ENCODE measurements at places on chromosomes 1 and 21.

DNA sequence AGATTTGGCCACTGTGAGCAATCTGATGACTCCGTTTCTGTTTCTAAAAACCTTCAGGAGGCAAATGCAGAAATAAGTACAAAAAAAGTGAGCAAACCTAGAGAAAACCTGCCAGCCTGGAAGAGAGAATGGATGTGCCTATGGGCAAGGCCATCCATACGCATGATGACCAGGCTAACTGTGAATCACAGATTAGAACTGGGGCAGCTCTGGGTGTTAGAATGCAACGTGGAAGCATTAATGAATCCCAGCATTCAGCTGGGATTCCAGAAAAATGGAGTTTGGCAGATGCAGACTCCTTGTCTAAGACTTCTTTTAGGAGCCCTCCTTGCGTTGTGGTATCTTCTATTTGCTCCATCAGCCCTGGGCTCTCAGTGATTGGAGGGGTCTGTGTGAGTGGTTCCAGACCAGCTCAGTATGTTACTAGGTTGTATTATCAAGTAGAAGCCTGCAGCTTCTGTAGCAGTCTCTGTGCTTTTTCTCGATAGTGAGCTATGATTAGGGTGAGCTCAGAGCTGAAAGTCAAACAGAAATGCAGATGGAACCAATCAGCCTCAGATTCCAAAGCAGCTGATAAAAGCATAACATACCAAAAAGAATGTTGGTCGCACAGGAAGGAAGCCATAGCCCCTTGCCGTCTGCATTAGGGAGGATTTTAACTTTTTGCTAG, 154.0 kb downstream of the PSMG1 start:
- no peak for DNase-seq

DNA sequence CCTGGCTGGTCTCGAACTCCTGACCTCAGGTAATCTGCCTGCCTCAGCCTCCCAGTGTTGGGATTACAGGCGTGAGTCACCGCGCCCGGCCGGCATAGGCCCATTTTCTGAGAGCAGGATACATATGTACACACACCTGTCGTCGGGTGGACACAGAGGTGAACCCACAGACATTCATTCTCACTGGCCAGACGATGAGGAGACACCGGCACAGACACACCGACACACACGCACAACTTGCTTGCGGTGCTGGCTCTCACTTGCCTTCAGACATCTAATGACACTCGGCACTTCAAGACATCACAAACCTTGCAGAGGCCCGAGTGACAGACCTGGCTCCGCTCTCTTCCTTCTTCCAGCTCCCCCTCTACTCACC, 579 bp downstream of the PTCH2 start:
- no peak for DNase-seq

GRCh38 chr1:34828611-34829010, 30.9 kb downstream of the SMIM12 start:
- DNase-seq, result no peak

DNA sequence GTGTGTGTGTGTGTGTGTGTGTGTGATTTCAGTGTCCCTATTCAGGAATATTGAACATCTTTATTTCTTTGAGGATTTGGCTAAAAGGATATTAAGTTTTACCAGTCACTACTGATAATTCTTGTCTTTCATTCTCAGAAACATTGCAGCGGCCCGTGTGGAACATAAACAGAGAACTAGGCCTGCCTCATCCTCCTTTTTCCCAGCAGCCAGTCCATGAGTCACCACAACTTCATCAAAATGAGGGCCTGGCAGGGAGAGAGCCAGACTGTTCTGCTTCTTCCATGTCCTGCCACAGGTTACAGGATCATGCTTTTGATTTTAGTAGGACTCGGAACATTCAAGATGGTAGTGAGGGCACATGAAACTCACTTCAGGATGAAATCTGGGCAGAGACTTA, 50.7 kb downstream of the LRIG2 start:
- no peak for DNase-seq

GRCh38 chr21:33644383-33645074, 2.2 kb downstream of the ITSN1 start:
- DNase-seq, result no peak

DNA sequence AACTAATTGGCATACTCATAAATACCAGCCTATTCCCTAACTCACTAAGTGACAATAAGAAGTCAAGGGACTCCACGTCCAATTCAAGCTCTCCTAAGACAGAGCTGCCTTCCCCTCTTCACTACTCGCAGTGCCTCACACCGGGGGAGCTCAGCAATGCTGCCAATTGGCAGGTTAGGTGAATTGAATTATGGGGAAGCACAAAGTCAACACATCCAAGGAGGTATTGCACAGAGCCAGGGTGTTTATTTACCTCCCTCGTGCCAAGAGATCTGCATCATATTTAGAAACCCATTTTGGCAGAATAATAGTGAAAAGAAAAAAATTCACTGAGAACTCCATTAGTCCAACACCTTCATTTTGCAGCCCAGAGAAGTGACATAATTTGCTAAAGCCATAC, 20.4 kb upstream of the TNR start:
- no peak for DNase-seq

DNA sequence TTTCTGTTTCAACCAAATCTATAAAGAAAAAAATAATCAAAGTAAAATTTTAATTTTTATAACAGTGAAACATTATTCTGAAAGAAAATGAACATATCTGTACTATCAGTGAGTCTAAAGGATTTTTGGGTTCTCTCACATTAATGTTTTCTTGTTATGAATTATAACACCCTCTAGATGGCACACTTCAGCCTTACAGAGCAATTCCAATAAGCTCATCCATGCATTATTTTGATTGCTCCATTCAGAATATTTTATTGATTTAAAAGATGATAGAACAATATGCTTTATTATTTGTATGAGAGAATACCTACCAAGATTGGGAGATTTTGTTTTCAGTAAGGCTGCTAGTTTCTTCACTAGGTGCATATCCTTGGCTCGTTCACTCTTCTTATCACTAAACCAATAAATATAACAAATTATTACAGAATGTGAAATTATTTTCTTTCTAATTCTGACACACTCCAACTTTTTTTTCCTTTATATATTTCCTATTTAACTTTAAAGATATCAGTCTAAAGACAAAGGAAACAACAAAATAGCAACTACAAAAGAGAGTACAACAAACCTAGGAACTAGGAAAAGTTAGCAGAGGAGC, 82.4 kb downstream of the RAB3GAP2 start:
- DNase-seq, result peak; percentile 9

- DNase-seq, result no peak
Observed at GRCh38 chr1:3898475-3898735, 1.7 kb downstream of the C1orf174 start.

DNA sequence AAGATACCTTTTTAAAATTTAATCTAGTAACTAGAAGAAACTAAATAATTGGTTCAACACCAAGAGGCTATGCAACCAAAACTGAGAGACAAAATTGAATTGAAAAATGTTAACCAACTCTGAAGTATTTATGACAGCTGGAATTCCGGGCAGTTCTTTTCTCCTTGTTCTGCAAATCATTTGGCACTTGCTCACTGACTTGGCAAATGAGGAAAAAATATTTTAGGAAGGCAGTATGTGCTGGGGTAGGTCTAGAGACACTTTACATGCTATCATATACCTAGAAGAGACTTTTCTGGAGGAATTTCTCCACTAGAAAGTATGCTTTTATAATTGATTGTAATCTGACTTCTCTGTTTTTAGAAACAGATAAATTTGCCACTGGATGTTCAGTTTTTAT, 22.1 kb upstream of the SH3D21 start:
- DNase-seq, result no peak

- no peak for DNase-seq
Observed at GRCh38 chr21:42865776-42866160, 13.6 kb downstream of the WDR4 start.

DNA sequence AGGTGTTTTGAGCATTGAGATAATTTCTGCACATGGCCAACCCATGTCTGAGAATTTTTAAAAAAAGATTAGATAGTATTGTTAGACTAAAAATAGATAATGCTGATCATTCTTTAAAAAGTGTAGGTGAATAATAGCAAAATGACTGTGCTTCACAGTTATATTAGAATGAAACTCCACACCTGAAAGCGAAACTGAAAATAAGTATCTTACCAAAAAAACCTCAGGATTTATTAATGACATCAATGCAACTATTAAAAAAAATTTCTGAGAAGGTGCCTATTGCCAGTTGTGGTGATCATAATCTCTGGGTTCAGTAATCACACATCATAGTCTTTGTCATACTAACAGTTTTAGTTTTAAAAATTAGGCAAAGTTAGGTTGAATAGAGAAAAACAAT, 36.5 kb downstream of the PLA2G4A start:
- no peak for DNase-seq

DNA sequence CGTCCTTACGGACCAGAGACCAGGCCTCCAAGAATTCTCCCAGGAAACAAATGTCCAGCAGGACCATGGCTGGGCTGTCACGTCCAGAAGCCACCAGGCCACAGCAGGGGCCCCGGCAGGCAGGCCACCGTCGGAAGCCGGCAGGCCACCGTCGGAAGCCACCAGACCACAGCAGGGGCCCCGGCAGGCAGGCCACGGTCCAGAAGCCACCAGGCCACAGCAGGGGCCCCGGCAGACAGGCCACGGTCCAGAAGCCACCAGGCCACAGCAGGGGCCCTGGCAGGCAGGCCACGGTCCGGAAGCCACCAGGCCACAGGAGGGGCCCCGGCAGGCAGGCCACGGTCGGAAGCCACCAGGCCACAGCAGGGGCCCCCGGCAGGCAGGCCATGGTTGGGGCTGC, 67.0 kb upstream of the PDE9A start:
- DNase-seq, result no peak

GRCh38 chr1:232443372-232443771, 186.6 kb downstream of the SIPA1L2 start:
- no peak for DNase-seq

GRCh38 chr1:187928288-187928687, 1099.5 kb downstream of the PLA2G4A start:
- peak; percentile 17 for DNase-seq

- DNase-seq, result no peak
Observed at GRCh38 chr1:215507119-215507518, 60.0 kb upstream of the KCTD3 start.

GRCh38 chr1:203038217-203038741, 12.0 kb downstream of the PPFIA4 start:
- no peak for DNase-seq

DNA sequence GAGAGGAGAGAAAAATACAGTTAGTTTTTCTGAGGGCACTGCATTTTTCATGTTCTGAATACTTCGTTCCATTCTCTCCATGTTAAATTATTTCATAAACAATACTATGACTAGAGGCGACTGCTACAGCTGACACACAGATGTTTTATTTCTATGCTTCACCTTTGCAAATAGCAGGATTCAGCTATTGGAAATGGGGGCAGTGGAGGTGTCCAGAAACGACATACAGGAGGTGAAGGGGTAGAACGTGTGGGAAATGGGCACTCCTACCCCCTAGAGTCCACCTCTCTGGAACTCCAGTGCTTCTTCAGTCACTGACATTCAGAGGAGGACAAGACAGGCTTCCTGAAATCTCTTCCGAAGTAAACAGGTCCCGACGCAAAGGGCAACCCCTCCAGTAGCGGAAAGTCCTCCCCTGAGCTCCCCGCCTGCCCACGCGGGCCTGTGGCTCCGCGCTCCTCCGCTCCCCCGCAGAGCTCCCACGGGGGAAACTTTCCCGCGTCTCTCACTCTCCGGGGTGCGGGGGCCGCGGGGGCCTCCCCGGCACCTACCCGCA, 480 bp downstream of the DPYD start:
- DNase-seq, result no peak

DNA sequence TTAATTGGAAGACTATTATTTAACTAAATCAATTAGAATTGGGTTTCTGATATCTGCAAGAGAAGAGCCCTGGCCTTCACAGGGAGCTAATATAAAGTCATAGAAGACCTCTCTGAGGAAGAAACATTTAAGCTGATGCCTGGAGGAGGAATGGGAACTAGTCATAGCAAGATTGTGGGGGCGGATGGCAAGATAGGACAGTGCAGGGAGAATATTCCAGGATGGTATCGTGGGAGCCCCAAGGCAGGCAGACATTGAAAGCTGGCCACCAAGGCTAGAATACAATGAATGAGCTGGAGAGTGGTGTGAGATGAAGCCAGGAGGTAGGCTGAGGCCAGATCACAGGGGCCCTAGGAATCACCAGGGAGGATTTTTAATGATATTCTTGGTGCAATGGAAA, 20.8 kb upstream of the MYSM1 start:
- no peak for DNase-seq

DNA sequence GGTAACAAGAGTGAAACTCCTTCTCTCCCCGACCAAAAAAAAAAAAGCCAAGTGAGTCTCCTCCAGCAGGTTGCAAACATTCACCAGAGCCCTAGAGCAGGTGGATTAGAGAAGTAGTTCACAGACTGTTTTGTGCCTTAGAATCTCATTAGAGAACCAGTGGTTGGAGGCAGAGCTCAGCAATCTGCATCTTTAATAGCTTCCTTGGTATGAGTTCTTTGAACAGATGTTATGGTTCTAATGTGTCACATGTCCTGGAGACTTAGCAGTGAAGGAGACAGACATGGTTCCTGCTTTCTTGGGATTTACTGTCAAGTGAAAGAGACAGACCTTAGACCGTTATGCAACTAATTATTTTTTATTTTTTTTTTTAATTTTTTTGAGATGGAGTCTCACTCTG, 26.8 kb downstream of the SESN2 start:
- DNase-seq, result no peak

DNA sequence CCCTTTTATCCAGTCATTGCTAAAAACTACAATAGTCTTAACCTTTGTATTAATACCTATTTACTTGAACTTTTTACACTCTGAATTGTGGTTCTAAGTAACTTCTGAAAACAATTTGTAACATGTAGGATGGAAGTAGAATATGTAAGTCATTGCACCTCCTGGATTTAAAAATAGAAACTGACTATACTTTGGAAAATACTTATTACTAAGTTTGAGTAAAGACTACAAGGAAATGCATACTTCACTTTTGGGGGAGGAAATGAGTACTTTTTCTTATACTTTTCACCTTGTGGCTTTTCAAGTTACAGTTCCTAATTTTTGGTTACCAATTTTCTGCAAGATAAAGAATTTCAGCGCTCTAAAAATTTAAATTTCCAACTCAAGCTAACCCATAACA, 8.7 kb downstream of the RGS18 start:
- DNase-seq, result no peak

DNA sequence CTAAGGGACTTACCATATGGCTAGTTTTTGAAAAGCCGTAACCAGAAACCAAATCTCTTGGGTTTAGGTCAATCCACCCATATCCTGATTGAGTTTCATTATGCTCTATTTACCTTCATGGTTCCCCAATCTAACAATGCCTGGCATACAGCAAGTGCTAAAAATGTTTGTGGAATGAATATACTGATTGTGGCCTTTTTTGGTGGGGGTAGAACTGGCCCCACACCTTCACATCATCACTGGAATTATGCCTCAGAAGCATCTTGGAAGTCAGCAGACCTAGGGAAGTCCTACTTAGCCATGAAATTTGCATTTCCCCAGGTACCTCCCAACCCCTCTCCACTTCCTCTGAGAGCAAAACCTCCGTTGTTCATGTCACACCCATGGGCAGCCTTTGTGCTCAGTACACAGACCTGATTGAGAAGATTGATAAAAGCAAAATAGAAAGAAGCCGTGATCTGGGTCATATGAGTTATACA, 17.8 kb upstream of the SLAMF1 start:
- DNase-seq, result no peak
